ENCODE measurements at places on chromosomes 2 and 18. TPM values are rescaled to one million over a fixed set of nuclear protein-coding genes. Genes with fewer than 3 reads are reported as not detected.

The TOGARAM2 gene
- 2.3 TPM for total RNA-seq

DNA sequence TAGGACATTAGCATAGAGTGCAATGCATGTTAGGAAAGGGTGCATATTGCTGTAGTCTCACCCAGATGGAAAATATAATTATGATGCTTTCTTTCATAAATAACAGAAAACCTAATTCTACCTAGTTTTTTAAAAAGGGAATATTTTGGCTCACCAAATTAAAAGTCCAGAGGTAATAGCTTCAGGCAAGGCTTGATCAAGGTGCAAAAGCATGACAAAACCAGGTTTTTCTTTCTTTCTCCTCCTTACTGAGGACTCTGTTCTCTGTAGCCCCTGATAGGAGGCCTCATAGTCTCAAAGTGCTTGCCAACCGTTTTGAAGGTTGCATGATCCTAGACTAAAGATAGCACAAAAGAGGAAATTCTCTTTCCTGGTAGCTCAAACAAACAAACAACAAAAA is 349.9 kb downstream of the CTNNA2 start:
- no peak for DNase-seq

The ZNF892 gene
- 2.9 TPM for total RNA-seq

GRCh38 chr2:150644298-150645067 is 157.0 kb upstream of the RND3 start:
- DNase-seq = no peak

DNA sequence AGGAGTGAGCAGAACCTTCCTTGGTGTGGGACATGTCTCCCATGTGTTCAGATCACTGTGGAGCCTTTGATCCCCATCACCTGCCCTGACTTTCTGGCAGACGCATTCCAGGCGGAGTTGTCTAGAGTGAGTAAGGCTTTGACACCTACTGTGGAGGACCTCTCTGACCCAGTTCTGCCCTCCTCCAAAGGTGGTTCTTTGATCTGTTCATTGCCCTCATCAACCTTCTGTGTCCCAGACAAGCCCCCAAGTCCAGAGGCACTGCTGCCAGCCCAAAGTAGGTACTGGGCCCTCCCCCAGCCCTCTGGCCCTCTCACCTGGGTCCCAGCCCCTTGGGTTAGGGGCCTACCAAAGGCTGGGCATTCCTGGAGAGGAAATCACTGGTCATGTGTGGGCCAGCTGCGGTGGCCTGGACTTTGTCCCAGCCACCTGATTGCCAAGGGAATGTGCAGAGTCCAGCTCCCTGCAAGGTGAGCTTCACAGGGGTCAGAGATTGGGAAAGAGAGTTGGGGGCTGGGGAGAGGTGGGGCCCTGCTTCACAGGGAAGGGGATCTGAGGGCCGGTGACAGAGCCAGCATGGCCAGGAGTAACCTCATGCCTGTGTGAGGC is 12.1 kb upstream of the FAHD2A start:
- DNase-seq = no peak

The CREG2 gene
- not detected for total RNA-seq

The BCL2L11 gene
- 19.8 TPM for total RNA-seq

All from activated CD8-positive, alpha-beta T cell treated with anti-CD3 and anti-CD28 coated beads for 36 hours (primary cell).